Astrocyte of the cerebellum (primary cell): ENCODE measurements at places on chromosomes 16 and 17.

DNA sequence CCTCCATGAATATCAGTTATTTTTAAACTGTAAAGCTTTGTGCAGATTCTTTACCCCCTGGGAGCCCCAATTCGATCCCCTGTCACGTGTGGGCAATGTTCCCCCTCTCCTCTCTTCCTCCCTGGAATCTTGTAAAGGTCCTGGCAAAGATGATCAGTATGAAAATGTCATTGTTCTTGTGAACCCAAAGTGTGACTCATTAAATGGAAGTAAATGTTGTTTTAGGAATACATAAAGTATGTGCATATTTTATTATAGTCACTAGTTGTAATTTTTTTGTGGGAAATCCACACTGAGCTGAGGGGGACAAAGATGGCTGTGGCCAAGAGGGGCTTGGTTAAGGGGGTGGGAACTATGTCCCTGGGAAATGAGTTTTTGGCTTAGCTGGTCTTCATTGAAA is 2.3 kb downstream of the CCL11 start:
- no peak for DNase-seq

DNA sequence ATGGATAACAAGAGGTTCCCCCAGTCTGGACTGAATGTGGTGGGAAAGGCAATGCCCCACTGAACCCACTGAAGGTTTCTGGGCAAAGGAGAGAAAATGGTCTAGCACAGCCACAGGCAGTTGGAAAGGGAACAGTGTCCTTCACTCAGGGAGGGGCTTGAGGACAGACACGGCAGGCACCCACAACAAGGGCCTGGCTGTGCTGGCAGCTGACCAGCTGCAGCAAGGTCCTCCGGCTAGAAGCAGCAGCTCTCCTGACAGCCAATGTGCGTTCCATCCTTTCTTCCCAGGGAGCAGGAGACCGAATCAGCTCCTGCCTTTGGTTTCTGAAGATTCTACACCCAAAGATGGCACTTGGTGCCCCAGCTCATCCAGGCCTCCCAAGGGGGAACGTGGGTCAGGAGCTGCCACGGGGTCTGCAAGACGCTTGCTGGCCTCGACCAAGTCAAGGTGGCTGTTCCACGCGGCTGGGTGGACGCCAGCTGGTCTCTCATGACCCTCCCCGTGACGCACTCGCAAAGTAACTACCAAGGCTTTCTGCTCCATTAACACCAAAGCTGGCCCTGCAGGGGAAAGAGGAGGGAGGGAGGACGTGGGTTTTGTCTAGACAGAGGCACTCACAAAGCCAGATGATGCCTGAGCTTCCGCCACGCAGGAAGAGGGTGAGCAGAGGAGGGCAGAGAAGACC is 11.1 kb downstream of the ABR start:
- DNase-seq: no peak

DNA sequence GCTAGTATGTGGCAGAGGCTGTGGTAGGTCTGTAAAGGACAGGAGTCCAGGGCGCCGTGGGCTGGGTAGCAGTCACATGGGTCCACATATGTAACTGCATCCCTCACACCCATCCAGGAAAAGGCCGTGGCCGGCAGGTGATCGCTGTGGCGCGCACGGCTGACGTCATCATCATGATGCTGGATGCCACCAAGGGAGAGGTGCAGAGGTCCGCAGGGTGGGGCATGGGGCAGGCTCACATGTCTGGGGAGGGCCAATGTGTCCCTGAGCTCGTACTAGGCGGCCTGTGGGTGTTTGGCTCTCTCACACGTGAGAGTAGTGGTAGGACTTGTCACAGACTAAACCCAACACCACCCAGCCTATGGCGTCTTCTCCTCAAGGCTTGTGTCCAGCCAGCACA is 9.0 kb upstream of the MYO15A start:
- no peak for DNase-seq

GRCh38 chr17:69461951-69462369 is 47.5 kb downstream of the MAP2K6 start:
- DNase-seq: no peak

- no peak for DNase-seq
These were observed 25.2 kb upstream of the TNS4 start for GRCh38 chr17:40526668-40527067.

GRCh38 chr17:81513753-81514488 is 1.3 kb upstream of the ACTG1 start:
- peak; percentile 49 for DNase-seq
